ENCODE measurements at places on chromosomes 7 and 10. TPM values are rescaled to one million over a fixed set of nuclear protein-coding genes. Genes with fewer than 3 reads are reported as not detected.

- no peak for DNase-seq
- H3K27me3 ChIP-seq: no peaks in the 10 kb centered on the region
- H3K4me3 ChIP-seq: no peak overlapping the region
Observed at GRCh38 chr10:2094171-2094570, 356.8 kb upstream of the ADARB2 start.

GRCh38 chr7:55552320-55553023, 19.8 kb downstream of the VOPP1 start:
- peaks cover 3% of the 10 kb centered on the region for H3K36me3 ChIP-seq
- no peaks in the 10 kb centered on the region for H3K27me3 ChIP-seq
- peak; percentile 51 for DNase-seq
- H3K27ac ChIP-seq: peak overlapping the region; percentile 76

- no peaks in the 10 kb centered on the region for H3K27me3 ChIP-seq
- no peaks in the 10 kb centered on the region for H3K36me3 ChIP-seq
- no peak overlapping the region for H3K27ac ChIP-seq
- H3K4me3 ChIP-seq: no peak overlapping the region
Observed at GRCh38 chr7:121202125-121202524, 126.7 kb upstream of the WNT16 start.

- H3K4me3 ChIP-seq: no peak overlapping the region
- H3K36me3 ChIP-seq: no peaks in the 10 kb centered on the region
- H3K27me3 ChIP-seq: no peaks in the 10 kb centered on the region
- no peak overlapping the region for H3K27ac ChIP-seq
- no peaks in the 10 kb centered on the region for H3K4me1 ChIP-seq
- no peak for DNase-seq
Observed at GRCh38 chr7:37392673-37393017, 56.0 kb downstream of the ELMO1 start.

GRCh38 chr7:106070201-106070551, 41.9 kb downstream of the SYPL1 start:
- H3K27me3 ChIP-seq: no peaks in the 10 kb centered on the region
- no peak for DNase-seq
- no peak overlapping the region for H3K4me3 ChIP-seq
- H3K4me1 ChIP-seq: no peaks in the 10 kb centered on the region

DNA sequence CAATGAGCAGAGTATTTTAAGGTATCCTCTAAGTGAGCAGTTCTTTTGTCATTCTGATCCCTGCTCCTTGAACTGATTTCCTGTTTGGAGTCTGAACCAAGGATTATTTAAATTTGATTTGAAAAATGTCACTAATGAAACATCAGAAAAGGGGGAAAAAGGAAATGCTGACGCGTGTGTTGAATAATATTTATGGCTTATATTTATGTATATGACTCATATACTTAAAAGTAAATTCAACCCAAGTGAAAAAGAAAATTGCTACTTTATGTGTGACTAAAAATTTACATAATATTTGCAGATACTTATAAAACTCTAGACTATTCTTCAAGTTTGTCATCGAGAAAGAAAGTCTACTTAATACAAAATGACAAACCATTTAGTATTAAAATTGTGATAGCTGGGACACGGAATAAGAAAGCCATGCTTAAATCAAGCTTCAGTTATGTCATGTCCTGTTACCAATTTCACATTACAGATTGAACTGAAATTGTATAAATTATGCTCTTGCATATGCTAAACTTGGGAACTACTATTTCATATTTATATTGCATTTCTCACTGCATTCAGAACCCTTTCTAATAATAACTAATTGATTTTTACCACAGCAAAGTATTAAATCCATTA, 649.9 kb downstream of the MAGI2 start:
- H3K4me3 ChIP-seq: no peak overlapping the region
- H3K36me3 ChIP-seq: no peaks in the 10 kb centered on the region
- H3K27ac ChIP-seq: no peak overlapping the region
- H3K27me3 ChIP-seq: no peaks in the 10 kb centered on the region
- H3K4me1 ChIP-seq: no peaks in the 10 kb centered on the region
- no peak for DNase-seq

CCL24 gene
- total RNA-seq: not detected

ADAM12 gene
- not detected for total RNA-seq

WIPF3 gene
- total RNA-seq: 4.6 TPM

Measured in ascending aorta (tissue), 2 donors.